Stimulated activated CD4-positive, alpha-beta T cell treated with anti-CD3 and anti-CD28 coated beads, Interleukin-4, amount 100 ng/mL, for 48 hours (primary cell): ENCODE measurements at places on chromosomes 5 and 9.

DNA sequence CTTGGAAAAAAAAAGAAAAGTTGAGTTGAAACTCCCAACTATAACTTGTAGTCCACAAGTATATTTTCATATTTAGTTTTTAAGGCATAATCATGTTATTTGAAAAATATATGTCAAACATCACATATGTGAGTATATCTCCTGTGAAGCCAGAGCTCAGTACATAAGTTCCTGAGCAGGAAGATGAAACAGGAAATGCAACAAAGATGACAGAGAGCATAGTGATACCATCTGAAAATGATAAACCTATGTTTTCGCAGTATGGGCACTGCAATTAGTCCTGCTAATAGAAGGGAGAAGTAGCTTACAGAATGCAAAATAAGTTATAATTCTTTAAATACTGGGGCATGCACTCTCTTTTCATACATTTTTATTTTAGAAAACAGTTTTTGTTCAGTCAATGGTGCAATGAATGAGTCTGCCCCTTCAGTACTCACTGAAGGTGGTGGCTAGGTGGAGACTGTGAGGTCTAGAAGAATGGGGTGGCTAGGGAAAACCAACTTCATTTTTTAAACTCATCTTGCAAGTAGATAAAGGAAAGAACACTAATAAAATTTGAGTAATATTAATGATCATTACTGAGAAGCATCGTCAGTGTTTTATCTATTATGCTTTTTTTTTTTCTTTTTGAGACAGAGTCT is 54.1 kb upstream of the FYB1 start:
- DNase-seq: no peak

DNA sequence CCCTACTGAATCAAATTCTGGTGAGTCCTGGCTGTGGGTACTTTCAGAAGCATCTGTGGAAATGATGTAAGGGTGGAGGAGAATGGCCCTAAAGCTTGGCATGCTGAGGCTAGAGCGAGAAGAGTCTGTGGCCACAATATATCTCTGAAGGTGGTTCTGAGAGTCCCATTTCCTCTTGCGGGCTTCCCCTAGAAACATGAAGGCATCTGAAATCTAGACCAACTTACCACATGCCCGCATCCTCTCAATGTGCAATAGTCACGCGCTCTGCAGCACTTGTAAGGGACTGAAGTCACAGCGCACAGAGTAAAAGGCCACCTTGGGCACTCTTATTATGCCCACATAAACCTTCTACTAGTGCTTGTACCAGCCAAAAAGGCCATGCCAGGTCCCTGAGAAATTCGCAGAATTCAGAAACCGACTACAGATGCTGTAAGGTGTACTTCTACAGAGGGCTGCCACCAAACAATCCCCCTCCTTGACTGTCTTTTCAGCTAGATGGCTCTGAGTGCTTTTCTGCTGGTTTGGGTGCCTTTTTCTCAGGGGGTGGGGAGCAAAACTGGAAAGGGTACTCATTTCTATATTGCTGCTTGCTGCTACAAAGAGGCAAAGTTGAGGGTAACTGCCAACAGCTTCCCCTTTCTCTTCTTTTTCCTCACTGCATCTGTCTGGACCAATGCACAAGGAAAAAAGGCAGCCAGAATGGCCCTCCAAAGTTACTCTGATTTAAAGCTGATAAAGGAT is 107.3 kb downstream of the ZDHHC21 start:
- peak; percentile 9 for DNase-seq

DNA sequence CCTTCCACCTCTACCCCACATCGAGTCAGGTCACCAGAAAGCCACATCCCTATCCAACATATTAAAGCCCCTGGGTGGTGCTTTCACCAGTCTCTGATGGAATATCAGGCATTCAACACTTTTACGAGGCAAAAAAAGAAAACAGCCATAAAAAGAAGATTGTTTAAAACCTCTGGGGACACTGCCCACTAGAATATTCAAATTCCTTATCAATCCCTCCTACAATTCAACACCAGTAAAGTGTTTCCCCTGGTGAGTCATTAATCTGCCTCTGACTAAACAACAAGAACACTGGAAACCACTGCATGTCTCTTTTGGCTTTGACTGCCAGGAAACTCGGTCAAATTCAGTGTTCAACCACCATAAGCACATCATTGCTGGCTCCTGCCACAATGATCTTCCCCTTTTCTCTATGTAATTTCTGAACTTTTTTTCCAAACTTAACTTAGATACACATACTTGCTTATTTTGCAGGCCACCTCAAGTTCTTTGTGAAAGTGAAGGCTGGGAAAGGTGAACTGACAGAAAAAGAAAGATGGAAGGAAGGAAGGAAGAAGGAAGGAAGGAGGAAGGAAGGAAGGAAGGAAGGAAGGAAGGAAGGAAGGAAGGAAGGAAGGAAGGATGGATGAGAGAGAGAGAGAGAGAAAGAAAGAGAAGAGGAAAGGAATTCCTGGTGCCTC is 105.3 kb downstream of the PAX5 start:
- no peak for DNase-seq

GRCh38 chr9:20684875-20685696 is 1.0 kb downstream of the FOCAD start:
- DNase-seq: no peak

DNA sequence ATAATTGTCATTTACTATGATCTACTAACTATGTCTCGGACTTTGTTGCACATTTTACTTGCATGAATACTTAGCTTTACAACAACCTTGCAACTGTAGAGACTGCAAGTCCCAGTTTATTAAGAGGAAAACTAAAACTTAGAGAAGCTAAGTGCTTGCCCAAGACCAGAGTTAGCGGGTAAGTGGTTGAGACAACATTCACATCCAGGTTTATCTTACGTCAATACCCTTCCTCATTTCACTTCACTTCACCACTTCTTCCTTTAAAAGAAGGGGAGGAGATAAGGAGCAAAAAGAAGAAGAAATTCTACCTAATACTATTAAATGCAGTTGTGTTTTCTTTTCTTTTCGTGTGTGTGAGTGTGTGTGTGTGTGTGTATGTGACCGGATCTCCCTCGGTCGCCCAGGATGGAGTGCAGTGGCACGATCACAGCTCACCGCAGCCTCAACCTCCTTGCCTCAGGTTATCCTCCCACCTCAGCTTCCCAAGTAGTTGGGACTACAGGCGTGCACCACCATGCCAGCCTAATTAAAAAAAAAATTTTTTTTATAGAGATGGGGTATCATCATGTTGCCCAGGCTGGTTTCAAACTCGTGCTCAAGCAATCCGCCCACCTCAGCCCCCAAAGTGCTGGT is 37.4 kb downstream of the MEGF9 start:
- DNase-seq: no peak

DNA sequence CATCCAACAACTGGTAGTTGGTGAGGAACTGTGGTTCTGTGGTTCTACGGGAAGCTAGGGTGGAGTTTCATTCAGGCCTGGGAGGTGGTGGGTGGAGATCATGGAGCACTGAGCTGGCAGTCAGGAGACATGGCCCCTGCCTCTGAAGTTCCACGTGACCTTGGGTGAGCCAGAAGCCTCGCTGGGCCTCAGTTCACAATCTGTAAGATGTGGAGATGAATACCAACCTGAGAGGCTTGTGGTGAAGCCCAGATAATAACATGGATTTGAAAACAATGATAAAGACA is 177.9 kb downstream of the MACROH2A1 start:
- no peak for DNase-seq

DNA sequence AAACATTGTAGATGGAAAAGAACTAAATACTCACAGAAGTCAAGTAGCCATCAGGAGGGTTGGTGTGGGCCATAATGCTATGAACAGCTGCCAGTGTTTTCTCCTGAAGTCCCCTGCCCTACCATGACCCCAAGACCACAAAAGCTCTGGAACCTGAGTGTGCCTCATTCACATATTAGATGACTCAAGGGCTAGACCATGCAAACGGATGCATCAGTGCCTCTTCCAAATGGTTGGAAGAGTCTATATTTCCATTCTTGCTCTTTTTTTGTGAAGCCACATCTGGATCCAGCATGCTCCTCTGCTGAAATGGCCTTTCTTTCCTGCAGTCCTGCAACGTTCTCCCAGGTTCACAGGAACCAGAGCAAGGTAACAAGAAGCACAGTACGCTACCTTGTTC is 136.6 kb upstream of the EPB41L4A start:
- no peak for DNase-seq

DNA sequence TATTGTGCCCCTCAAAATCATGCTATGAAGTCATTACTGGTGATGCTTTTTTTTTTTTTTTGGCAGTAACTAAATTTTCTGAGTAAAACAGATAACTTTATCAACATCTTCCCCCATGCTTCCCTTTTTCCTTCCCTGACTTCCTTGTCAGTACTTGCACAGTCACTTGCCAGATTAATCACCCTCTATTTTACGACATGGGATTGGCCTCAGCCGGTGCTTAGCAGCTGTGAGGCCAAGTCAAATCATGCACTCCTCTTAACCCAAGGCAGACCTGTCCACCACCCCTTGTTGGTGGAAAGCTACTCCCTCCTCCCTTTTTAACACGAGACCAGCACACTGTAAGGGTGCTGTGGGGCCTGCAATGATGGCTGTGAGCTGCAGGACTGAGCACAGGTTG is 118.0 kb upstream of the OTULINL start:
- DNase-seq: no peak

DNA sequence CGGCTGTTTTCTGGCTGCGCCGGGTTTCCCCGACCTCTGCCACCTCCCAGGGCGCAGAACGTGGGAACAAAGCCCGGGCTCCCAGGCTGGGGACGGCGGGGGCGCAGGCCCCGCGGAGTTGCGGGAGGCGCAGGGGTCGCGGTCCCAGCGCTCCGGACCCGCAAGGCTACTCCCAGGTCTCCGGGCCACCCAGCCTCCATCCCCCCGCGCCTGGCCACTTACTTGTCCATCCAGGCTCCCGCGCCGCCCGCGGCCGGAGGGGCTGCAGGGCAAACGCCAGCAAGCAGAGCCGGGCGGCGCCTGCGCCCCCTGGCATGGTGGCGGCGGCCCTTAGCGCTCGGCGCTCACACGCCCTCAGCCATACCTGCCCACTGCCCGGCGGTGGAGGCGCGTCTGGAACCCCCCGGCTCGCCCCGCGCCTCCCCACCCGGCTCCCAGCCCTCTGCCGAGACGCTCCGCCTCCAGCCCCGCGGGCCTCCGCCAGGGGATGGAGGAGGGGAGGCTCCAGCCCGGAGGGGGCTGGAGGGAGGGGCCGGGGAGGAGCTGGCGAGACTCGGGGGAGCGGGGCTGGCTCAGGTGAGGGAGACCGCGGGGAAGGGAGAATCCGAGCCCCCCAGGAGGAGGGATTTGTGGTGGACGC is at the start of gene ADAM19:
ADAM19 (minus strand) TSS at position 395 of the 640 bp plus-strand sequence; CDS start at position 316, 79 bp downstream.
- peak; percentile 44 for DNase-seq

DNA sequence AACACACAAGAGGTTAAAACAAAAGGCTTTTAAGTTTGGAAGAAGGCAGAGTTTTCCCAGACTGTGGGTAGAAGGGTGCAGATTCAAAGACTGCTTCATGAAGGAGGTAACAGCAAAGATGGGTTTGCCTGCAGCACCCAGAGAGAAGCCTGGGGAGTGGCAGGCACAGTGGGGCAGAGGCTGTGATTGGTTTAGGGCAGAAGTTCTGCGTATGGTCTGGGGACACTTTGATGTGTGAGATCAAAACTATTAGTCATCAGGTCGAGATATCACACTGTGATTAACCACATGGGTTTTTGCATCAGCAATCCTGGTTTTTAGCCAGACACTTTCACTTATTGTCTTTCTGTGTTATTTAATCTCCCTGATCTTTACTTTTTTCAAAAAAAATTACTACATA is 188.8 kb upstream of the GLRA1 start:
- DNase-seq: peak; percentile 31

- DNase-seq: no peak
Observed at GRCh38 chr9:129604766-129605163, 16.1 kb downstream of the C9orf50 start.

DNA sequence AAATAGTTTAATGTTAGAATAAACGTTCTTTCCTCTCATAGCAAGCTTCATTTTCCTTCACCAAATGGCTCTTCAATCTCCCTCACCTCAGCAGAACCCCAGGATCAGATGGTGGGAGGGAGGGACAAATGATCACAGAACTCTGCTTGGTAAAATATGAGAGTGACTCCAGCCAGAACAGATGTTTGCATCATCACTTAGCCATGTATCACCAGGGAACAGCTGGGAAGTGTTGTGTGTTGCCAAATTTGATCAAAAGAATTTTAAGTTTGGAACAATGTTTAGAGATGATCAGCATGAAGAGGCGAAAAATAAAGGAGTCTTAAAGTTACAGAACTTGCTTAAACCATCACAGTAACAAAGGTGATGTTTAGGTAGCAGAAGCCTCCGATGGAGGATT is 115.7 kb downstream of the FRMD3 start:
- no peak for DNase-seq

DNA sequence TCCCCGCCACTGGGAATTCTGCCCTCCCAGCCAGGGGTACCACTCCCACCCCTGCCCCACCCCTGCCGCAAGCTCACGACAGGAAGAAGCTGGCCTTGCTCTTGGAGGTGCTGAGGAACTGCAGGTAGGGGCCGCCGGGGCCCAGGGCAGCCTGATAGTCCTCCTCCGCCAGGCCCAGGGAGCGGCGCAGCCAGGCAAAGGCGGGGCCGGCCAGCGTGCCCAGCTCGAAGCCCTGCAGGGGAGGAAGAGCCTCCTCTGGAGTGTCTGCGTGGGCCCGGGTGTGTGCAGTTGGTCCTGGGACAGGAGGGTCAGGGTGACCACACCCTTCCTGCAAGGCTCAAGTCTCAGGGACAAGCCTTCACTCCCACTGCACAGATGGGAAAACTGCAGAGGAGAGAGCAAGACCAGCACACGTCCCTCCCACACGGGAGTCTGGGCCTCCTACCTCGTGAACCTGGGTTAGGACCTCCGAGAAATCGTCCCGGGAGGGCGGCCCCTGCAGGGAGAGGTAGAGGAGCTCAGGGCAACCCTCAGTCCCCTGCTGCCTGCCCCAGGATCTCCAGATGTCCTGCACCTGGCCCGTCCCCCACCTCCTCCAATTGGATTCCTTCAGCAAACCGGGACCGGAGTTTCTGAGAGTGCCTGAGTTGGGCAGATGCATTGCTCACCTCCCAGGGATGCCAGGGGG is 2.4 kb downstream of the PIP5KL1 start:
- DNase-seq: no peak

DNA sequence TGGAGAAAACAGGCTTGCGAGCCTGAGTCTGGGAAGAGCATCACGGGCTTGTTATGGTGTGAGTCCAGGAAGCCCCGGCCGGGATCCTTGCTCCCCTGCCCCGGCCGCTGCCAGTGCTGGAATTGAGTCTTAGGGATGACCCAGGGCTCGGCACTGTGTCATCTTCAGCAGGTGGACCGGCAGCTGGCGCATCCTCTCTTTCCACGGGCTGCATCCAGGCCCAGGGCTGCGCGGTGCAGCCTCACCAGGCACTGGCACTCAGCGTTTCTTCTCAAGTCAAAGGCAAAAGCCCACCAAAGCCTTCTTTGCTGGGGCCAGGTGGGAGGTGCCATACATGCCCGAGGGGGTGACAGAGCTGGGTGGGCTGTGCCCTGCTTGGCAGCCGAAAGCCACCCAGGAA is 46.6 kb downstream of the COL5A1 start:
- DNase-seq: no peak

DNA sequence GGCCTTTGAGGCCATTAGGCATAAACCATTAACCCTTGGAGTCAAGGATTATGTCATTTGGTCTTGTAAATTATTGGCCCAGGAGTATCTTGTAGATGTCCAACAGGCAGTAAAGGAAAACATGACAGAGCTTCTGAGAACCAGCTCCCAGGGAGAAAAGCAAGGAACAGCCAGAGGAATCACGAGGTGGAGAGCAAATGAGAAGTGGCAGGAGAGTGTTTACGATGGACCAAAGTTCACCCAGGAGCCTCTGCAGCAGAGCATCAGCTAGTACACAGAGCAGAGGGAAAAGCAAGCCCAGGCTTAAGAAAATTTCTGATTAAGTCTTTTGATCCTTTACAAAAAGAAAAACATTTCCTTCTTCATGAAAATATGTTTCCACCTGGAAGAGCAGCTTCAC is 206.2 kb downstream of the NDUFS4 start:
- no peak for DNase-seq
